ENCODE measurements at places on chromosomes 7 and 10. TPM values are rescaled to one million over a fixed set of nuclear protein-coding genes. Genes with fewer than 3 reads are reported as not detected.

The LCOR gene
- 3.2 TPM for polyA plus RNA-seq

The ZNF862 gene
- polyA plus RNA-seq, result 11.2 TPM

The PLXNA4 gene
- 1.6 TPM for polyA plus RNA-seq

The SEMA3D gene
- 3.8 TPM for polyA plus RNA-seq

The GRB10 gene
- polyA plus RNA-seq, result 44.3 TPM

The PLCE1 gene
- 4.4 TPM for polyA plus RNA-seq

The TAS2R5 gene
- 0.87 TPM for polyA plus RNA-seq

The RPEL1 gene
- 0.08 TPM for polyA plus RNA-seq

The FRMD4A gene
- 15.1 TPM for polyA plus RNA-seq

The ATXN7L1 gene
- 7.1 TPM for polyA plus RNA-seq

The CALCR gene
- polyA plus RNA-seq, result not detected

The TSPAN12 gene
- polyA plus RNA-seq, result 13.8 TPM

The SMKR1 gene
- not detected for polyA plus RNA-seq

The ZNF853 gene
- 13.2 TPM for polyA plus RNA-seq

The PKD2L1 gene
- polyA plus RNA-seq, result not detected

The ADAM12 gene
- 2.1 TPM for polyA plus RNA-seq

The DRGX gene
- polyA plus RNA-seq, result 0.04 TPM

The NRCAM gene
- 2.0 TPM for polyA plus RNA-seq

The PCLO gene
- polyA plus RNA-seq, result 0.57 TPM

All from urinary bladder (tissue), 4 donors.